ENCODE measurements at places on chromosomes 5 and 9. TPM values are rescaled to one million over a fixed set of nuclear protein-coding genes. Genes with fewer than 3 reads are reported as not detected.

Gene CCNI2
- total RNA-seq, result 0.25 TPM

Gene GPR150
- total RNA-seq, result 1.9 TPM

Gene TPPP
- total RNA-seq, result 0.07 TPM

Gene ASPN
- total RNA-seq, result not detected

Gene CCL27
- total RNA-seq, result not detected

Gene MINAR2
- total RNA-seq, result not detected
